ENCODE measurements at places on chromosomes 4 and X.

DNA sequence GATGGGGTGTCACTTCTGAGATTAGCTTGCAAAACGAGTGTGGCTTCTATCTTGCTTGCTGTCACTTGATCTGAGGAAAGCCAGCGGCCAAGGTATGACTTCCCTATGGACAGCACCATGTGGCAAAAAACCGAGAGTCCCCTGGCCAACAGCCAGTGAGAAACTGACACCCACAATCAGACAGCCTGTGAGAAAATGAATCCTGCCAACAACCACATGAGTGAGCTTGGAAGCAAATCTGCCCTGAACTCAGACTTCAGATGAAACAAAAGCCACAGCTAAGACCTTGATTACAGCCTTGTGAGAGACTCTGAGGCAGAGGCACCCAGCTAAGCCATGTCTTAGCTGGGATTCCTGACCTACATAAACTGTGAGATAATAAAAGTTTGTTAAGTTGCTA lies 45.5 kb downstream of the PPP1R2C start:
- no peak for DNase-seq

DNA sequence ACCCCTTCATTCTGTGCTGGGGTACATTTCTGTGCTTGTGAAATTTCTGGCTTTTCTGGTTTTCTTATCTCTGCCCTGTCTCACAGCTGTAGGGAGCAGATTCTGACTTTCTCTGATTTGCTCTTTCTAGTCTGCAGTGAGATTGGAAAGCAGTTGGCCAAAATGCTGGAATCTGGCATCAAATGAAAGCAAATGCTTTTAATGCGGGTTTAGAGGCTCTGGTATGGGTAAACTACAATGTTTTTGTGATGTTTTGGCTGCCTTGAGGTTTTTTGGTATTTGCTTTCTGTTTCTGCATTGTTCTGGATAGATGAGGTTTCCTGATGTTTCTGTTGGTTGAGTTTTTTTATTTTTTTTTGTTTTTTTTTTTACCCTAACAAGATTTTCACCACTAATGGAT lies 23.8 kb downstream of the SMIM20 start:
- DNase-seq: no peak

- DNase-seq: no peak
Measured at GRCh38 chrX:85052636-85053343, 49.1 kb downstream of the APOOL start.

- no peak for DNase-seq
Measured at GRCh38 chr4:89363786-89364185, 56.2 kb upstream of the GPRIN3 start.

DNA sequence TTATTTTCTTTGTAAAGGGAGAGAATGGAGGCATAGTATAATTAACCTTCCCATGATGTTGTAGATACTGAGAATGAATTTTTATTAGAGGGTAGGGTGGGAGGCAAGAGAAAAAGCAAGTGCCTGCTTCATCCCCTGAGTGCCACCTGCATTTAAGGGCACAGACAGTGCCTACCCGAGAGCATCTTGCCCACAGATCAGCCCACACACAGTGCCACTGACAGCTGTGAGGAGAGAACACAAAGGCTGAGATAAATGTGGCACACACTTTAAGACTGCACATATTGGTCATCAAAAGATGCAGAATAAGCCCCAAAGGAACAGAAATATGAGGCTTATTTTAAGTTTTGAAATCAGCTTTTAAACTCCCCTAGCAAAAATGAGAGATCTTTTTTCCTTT lies 250.8 kb downstream of the SLC39A8 start:
- no peak for DNase-seq

DNA sequence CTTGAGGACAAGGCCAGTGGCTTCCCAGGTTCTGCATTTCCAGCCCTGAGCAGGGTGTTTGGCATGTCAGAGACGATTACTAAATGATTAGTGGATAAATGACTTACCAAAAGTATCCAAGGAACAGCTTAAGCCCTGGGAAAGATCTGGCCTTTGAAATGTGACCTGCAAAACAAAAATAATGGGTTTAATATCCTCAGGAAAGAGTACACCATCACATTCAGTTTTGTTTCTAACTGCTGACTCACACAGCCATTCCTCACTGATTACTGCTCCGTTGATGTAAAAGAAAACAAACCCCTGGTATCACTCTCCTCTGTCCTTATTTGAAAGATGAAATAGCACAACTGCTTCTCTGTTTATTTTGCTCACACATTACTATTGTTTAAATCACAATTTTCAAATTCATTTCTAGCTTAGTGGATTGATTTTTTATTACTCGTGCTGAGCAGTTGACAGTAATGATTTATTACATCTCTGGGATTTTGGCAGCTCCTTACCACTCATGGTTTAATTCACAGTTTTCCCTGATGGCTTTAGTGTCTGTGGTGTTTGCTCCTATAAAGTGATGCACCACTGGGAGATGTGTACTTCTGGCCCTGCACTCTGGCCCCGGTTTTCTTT lies 117.0 kb downstream of the CBLL2 start:
- no peak for DNase-seq

DNA sequence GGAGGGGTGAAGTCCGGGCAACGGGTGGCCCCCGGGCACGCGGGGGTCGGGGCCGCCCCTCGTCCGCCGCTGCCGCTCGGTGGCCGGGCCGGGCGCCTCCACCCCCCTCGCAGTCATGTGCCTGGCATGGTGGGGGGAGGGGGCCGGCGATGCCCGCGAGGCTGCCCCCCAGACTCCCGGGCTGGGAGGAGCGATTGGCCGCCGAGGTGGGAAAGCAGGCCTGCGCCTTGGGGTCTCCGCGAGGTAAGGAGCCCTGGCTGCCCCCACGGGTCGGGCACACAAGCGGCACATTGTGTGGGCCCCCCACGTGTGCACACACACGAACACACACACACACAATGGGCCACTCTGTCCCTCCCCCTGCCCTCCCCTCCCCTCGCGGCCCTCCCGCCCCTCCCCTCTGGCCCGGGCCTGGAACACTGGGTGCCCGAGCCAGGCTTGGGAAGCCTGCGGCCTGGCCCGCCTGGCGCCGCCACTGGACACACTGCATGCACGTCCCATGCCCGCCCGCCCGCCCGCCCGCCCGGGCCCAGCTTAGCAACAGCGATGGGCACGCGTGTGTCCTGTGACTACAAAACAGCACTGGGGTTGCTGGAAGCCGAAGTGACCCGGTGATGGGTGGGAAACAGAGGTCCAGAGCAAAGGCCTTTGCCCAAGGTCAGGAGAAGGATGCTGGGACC lies 1.3 kb downstream of the SLC6A8 start:
- DNase-seq: no peak

GRCh38 chrX:42093756-42094155 lies 170.4 kb upstream of the CASK start:
- DNase-seq: no peak

GRCh38 chr4:10810411-10810810 lies 125.8 kb upstream of the CLNK start:
- no peak for DNase-seq

DNA sequence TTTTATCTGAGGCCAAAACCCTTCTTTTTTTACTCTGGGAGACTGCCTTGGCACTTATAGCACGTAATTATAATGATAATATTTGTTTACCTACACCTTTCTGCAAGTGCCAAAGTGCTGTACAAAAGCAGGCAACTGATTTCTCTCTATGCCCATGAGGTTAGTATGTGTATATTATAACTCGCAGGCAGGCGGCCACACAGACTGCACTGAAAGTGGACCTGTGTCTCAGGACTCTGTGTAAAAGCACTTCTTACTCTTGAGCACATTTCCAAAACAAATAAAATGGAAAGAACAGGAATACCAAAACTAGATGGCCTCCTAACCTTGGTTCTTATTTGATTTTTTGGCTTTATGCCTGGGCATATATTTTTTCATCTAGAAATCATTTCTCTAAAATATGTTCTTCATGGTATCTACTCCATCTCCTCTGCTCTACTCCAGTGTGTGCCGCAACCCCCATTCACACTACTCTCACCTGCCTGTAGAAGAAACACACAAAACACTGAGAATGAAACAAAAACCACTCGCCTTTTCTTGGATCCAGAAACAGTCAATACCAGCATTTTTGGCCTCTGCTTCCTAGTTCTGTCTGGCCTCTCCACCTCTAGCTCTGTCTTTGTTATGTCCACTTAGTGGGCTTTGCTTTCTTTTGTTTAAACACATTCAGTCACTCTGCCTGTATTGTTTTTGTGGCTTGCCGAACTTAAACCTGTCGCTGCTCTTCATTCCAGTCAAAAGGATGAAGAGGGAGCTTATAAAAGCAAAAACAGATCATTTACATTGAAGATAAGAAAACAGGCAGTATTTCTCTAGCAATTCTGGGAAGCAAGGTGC lies 934.5 kb upstream of the TENM3 start:
- DNase-seq: no peak

DNA sequence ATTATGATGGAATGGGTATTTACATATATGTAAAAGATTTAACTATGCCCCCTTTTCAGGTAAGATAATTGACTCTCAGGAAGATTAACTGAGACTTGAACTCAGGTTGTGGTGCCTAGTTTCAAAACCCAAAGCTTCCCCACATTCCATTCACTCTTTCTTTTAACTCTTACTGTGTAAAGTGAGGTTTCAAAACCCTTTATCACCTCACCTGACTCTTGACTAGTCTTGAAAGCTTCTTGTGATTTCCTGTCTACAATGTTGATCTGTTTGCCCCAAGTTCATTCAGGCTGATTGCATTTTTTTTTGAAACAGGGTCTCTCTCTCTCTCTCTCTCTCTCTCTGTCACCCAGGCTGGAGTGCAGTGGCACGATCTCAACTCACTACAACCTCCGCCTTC lies 40.5 kb upstream of the RAPGEF2 start:
- no peak for DNase-seq

GRCh38 chr4:8267077-8267476 lies 2.5 kb upstream of the HTRA3 start:
- DNase-seq: no peak

DNA sequence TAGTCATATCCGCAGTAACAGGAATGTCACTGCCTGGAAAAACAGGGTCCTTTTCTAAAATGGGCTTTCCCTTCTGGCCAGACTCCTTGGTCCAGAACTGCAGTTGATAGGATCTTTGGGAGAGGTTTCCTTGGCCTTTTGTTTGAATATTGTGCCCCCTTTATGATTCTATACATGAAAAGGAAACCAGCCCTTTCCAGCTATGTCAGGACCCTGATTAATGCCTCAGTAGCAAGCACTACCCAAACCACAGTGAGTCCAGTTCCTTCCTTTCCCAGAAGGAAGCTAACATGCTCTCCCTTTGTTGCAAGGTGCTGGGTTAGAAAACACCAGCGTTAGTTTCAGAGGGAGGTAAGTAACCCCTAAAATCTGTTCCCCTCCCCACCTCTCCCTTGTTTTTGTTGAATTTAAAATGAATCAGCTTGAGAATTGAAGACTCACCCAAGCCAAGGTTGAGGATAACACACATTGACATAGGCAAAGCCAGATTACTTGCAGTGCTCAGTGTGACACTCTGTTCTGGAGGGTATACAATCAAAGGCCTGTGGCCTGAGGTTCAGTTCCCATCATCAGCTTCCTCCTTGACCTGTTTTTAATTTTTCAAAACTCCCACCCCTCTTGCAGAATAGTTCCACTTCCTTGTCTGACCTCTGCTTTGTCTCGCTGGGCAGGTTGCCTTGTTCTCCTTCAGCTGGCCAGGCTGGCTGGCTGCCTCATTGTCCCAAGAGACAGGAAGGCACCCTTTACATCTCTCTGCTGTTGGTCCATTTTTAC lies 87.6 kb upstream of the PLAC1 start:
- DNase-seq: no peak

- no peak for DNase-seq
Measured at GRCh38 chr4:146969126-146969525, 23.5 kb upstream of the TTC29 start.

DNA sequence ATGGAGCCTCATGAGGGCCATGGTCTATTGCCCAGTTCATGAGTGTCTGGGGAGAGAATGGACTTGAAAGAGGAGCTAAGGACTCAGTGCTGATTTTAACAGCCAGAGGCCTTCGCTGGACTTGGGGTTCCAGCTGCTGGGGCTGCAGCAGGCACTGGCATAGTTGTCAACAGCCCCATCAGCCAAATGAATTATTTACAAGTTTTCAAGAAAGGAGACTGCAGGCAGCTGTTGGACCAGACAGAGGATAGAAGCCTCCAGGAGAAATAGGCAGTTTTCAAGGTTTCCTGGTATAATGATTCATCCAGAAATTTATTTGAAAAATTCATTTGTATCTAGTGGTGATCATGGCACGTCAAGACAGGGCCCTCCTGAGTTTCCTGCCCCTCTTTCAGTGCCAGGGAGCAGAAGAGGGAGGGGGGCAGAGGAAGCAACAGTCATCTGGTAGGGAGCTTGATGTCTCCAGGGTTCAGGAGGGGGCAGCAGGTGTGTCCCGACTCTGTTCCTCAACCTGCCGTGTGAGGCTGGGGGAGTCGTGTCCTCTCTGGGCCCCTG lies 63.1 kb upstream of the GPR78 start:
- DNase-seq: no peak

DNA sequence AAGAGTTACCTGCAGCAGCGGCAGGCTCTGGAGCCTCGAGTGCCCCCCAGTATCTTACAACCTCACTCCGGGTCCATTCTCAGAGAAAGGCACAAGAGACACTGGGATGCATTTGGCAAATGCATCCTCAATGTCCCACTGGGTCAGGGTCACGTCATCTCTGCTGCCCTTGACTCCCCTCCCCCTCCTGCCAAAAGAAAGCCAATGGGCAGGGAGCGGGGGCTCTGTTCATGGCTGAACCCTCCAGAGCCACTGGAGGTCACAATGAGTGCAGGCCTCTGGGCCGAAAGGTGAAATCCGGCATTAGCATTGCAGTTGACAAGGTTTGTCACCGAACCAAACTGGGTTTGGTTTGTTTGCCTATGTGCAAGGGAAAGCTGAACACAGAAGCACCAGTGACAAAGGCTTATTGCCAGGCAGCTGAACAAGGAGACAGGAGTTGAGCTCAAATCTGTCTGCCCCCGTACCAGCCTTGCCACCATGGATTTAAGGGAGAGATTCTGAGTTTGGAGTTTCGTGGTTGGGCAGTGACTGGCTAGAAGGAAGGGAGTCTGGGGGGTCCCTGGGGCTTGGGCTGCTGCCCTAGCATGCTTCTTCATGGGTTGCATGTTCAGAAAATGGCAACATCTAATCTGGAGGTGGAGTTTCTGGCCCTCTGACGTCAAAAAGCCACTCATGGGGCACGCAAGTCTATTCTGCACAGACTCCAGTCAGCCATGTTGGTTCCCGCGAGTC lies 64.3 kb downstream of the HTRA3 start:
- no peak for DNase-seq

DNA sequence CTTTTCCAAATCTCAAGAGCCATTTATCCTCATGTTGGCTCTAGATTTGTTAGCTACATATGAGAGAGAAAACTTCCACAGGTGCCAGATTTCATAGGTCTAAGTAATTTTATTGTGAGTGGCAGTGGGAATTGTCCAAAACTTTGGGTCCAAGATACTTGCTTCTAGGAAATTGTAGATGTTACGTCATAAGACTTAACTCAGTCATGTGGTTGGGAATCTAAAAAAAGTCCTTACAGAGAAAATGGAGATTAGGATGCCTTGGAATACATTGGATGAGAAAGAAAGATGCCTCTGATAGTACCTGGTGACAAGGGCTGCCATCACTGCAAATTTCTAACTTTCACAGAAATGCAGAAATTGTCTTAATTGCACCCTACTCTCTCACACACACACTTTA lies 506.5 kb downstream of the C4orf33 start:
- DNase-seq: no peak

Measured in activated naive CD8-positive, alpha-beta T cell treated with anti-CD3 and anti-CD28 coated beads, Interleukin-2, amount 50 U/mL, for 16 hours (primary cell).